Naive thymus-derived CD8-positive, alpha-beta T cell (primary cell): ENCODE measurements at places on chromosomes 12 and 14. TPM values are rescaled to one million over a fixed set of nuclear protein-coding genes. Genes with fewer than 3 reads are reported as not detected.

The TC2N gene
- 298 TPM for total RNA-seq

DNA sequence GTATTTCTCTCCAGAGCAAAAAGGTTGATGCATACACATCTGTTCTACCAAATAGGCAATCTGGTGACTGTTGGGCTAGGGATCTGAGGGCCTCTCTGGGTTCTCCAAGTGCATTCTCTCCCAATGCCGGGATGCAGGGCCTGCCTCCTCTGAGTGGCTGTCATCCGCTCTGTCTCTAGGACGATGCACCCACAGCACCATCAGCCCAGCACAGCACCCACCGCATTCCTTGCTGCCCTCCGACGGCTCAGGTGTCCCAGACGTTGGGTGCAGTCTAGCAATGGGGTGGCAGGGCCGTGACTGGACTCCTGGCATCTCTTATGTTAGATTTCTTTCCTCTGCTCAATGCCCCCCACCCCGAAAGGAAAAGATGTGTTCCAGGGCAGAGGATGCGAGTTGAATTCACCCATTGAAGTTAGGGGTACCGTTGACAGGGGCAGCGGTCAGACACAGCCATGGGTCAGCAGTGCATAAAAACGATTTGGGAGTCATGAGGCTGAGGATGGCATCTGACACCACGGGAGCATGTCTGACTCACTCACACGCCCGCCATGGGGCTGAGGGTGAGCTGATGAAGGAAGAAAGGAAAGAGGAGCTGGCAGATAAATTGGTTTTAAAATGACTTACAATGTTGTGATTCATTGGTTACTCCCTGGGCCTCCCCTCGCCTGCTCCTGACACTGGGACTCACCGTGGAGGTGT lies 93.2 kb upstream of the C14orf180 start:
- no peak for DNase-seq
- no peaks in the 10 kb centered on the region for H3K36me3 ChIP-seq
- no peak overlapping the region for H3K4me3 ChIP-seq
- no peak overlapping the region for H3K27ac ChIP-seq
- no peaks in the 10 kb centered on the region for H3K4me1 ChIP-seq

GRCh38 chr14:60204104-60204842 lies 39.1 kb upstream of the DHRS7 start:
- H3K27me3 ChIP-seq: peaks cover 25% of the 10 kb centered on the region
- no peak overlapping the region for H3K4me3 ChIP-seq
- no peak for DNase-seq
- H3K36me3 ChIP-seq: peaks cover 7% of the 10 kb centered on the region
- H3K4me1 ChIP-seq: no peaks in the 10 kb centered on the region

DNA sequence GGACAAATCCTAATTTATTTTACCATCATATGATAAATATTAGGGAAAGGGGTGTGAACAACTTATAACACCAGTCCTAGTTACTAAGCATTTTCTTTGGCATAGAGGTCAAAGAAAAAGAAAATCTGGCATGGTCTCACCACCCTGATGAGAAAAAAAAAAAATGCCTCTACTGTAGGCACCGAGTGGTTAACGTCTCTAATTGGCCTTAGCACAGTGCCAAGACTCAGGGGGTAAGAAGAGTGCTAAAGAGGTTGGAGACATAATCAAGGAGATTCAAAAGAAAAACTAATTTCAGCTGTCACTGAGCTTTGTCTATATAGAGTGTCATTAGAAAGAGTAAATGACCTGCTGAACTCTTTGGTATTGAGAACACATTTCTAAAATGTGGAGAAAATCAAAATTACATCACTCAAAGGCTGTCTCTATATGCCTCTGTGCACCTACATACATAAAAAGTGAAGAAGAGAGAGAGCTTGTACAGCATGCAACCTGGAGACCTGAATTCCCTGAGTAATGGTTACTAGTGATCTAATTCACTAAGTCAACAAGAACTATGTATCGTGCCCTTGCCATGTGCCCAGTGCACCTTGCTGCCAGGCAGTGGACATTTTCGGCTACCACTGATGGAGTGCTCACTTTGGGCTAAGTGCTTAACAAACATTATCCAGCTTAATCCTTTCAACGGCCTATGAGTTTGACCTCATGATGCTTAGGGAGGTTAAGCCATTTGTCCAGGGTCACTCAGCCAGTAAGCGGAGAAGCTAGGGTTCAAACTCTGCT lies 113.8 kb upstream of the G2E3 start:
- H3K4me1 ChIP-seq: no peaks in the 10 kb centered on the region
- H3K27me3 ChIP-seq: peaks cover 9% of the 10 kb centered on the region
- H3K4me3 ChIP-seq: no peak overlapping the region
- no peak overlapping the region for H3K27ac ChIP-seq
- no peaks in the 10 kb centered on the region for H3K36me3 ChIP-seq

- H3K4me1 ChIP-seq: no peaks in the 10 kb centered on the region
- DNase-seq: no peak
These were observed 39.8 kb upstream of the OVCH1 start for GRCh38 chr12:29537298-29537697.

- DNase-seq: no peak
- no peaks in the 10 kb centered on the region for H3K36me3 ChIP-seq
- H3K4me3 ChIP-seq: no peak overlapping the region
- H3K27ac ChIP-seq: no peak overlapping the region
- H3K4me1 ChIP-seq: no peaks in the 10 kb centered on the region
These were observed 85.4 kb downstream of the PTCSC3 start for GRCh38 chr14:36091096-36091495.

The SPTB gene
- 0.14 TPM for total RNA-seq

The SP1 gene
- 104 TPM for total RNA-seq
